ENCODE measurements at places on chromosomes 1 and 21.

DNA sequence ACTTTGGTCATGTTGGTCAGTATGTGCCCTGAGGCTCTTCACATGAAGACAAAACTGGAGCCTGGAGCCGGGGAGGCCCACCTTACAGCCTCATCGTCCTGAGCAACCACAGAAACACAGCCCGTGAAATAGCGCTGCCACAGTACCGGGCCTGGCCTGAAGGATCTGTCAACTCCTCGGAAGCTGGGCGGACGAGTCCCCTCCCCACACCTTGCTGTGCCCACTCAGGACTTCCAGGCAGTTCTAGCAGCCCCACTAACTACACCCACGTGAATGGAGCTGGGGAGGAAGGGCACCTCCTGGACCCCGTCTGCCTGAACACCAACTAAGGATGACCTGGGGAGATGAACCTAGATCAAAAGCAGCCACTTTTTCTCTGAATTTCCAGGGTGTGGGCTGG lies 24.7 kb downstream of the SDE2 start:
- no peak for DNase-seq

DNA sequence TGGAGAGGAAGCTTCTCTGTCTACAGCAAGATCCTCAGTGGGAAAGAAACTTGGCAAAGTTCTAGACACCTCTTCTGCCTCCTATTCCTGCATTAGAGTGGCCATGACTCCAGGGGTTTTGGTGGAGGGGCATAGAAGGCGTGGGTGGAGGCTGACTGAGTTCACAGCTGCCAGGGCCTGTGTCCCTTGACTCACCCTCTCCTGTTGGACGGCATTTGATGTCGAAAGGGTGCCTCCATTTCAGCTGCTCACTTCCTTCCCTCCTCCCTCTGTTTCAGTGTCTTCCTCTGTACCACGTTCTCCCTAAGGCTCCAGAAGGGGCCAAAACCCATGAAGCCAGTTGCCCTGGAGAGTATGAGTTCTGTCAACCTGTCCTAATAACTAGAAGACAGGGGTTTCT lies 632 bp downstream of the TMEM79 start:
- no peak for DNase-seq

- no peak for DNase-seq
Observed at GRCh38 chr1:92123868-92124267, 43.7 kb downstream of the BTBD8 start.

DNA sequence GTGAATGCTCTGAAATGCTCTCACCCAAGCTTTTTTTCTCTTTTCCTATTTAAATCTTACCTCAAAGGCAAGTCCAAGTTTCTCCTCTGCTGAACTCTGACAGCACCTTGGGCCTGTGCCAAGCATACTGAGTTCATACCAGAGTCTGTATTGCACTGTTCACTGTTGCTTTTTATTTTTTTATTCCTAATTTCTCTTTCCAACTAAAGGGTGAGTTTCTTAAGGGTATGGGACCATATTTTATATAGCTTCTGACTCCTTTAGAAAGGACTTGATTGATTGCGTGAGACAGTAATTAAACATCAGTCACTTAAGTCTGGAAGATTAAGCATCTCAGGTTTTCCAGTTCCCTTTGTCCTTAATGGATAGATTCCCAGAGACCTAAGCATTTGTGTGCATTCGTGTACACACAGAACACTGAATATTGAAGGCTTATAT lies 69.9 kb downstream of the CACHD1 start:
- peak; percentile 46 for DNase-seq

DNA sequence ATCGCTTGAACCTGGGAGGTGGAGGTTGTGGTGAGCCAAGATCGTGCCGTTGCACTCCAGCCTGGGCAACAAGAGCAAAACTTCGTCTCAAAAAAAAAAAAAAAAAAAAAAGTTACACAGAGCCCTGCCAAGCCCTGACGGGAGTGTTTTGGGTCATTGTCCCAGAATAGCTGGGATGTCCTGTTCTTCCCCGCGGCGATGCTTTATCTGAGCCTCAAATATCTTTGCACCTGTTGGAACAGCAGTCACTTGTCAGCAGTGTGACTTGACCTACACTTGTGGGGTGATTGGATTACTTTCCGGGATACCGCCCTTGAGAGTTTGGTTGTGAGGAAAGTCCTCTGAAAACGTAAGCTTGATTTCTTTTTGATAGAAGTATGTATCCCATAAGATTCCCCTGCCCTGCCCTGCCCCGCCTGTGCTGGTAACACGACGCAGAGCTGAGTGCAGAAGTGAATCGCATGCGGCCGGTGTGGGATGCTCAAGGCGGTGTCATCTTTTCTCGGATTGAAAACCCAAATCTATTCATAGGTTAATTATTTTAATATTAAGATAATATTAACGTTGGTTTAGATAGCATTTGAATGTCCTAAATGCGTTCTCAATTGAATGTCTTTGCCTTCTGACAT lies 50.9 kb downstream of the PCNT start:
- no peak for DNase-seq

GRCh38 chr1:63888984-63889383 lies 115.2 kb downstream of the ROR1 start:
- DNase-seq: no peak

- peak; percentile 35 for DNase-seq
Observed at GRCh38 chr1:115337633-115338456, at the start of gene NGF. NGF (minus strand) TSS chr1:115338249; CDS start chr1:115286795, 51,454 bp downstream.

DNA sequence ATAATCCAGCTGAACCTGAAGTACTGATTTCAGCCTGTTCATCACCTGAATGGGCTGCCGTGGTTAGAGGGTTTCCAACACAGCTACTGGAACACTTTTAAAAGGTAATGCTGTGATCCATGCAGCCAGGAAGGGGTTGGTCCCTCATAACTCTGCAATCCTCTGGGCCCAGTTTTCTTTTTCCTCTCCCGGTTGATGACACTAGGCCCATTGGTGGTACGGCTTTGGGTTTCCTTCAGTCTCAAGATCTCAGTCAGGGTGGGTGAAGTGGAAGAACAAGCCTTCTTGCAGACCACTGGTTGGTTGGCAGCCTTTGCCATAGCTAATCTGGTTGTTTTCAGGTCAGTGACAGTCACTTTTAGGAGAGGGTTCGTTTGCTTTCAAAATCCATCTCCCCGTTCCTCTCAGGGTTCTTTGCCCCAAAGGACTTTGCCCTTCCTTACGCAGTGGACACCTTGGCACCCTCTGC lies 502 bp upstream of the SLC35A3 start:
- DNase-seq: no peak

GRCh38 chr1:227541129-227541528 lies 22.2 kb upstream of the ZNF678 start:
- DNase-seq: no peak

- DNase-seq: no peak
Observed at GRCh38 chr1:7459914-7460313, 311.2 kb upstream of the VAMP3 start.

DNA sequence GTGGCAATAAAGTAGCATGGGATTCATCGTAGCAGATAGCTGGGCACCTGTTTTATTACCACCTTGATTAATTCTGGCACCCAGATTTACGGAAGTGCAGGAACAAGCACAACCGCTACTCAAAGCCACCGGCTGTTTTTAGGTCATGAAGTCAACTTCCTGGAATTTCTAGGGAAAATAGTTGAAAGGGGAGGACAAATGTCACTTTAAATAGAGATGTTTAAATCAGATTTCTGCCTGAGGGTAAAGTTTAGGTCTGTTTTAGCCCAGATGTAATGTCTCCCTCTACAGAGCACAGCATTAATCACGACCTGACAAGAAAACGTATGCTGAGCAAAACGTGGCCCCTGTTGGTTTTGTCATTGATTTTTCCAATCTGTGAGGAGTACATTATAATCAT lies 8.0 kb downstream of the ADGRL2 start:
- DNase-seq: peak; percentile 48

DNA sequence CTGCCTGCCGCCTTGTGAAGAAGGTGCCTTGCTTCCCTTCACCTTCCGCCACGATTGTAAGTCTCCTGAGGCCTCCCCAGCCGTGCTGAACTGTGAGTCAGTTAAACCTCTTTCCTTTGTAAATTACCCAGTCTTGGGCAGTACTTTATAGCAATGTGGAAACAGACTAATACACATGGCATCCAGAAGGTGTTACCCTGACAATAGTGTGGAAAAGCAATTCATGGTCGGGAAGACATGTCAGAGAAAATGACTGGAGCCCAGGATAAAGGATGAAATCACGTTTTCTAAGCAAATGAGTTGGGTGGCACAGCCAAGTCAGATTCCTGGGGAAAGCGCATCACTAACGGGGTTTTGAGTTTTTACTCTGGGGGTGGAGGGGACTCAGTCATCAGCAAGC lies 76.4 kb downstream of the HLCS start:
- DNase-seq: no peak

DNA sequence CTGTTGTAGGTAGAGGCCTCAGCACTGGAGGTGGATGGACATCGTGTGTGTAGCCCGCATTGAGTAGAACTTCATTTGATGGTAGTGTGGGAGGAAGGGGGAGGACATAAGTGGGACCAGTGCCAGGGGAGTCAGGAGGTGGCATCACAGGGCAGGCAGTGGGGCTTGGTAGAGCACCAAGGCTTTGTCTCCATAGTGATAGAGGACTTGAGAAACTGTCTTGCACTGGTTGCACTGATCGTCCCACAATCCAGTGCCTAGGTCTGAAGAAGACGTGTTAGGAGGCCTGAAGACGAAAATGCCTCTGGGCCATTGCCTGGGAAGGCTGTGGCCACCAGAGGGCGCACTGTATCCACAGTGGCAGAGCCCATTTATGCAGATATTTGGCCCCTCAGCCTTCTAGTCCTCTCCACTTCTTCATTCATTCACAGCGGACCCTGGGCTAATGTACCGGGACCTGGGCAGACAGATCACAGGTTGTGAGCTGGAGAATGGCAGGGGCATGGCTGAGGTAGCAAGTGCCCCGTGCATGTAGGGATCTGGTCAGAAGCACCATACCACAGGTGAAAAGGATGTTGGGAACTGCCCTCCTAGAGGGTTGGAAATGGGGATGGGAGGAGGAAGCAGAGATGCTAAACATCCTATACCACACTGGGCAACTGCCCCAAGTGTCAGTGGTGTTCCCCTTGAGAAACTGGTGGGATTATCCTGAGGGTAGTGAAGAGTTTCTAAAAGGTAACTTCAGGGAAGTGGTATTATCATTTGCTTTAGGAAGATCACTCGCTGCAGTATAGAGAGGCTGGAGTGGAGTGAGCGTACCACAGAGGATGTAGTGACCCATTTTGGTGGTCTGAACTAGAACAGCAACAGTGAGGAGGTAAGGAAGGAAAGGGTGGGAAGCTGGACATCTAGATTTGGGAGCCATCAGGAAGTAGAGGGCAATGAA lies 95.3 kb downstream of the PIK3R3 start:
- DNase-seq: peak; percentile 73

- DNase-seq: no peak
Observed at GRCh38 chr1:213821175-213821942, 166.4 kb upstream of the PROX1 start.

- no peak for DNase-seq
Observed at GRCh38 chr21:40844935-40845334, 2.0 kb downstream of the DSCAM start.

DNA sequence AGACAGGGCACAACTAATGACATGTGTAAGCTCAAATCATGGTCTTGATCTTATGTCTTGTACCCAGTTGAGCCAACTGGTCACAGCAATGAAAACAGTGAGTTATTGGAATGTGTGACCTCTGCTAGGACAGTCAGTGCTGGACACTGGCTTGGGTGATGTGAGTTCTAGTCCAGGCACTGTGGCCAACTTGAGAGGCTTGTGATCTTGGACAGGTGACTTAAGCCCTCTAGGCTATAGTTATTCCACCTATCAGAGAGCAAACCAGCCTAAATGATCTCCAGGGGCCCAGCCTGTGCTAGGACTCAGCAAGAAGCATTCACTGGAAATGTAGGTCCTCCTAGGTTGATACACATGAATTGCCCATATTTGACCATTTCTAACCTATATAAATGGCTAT lies 1.1 kb downstream of the KCNE2 start:
- DNase-seq: no peak

- DNase-seq: no peak
Observed at GRCh38 chr1:91769742-91770141, 116.2 kb downstream of the TGFBR3 start.

- peak; percentile 70 for DNase-seq
Observed at GRCh38 chr1:202154766-202155477, 5.5 kb downstream of the PTPN7 start.

GRCh38 chr1:115890580-115890979 lies 49.7 kb upstream of the NHLH2 start:
- no peak for DNase-seq

- no peak for DNase-seq
Observed at GRCh38 chr1:109509176-109510134, at the start of gene AMIGO1. AMIGO1 (minus strand) TSS chr1:109509727; CDS start chr1:109508912, 815 bp downstream.

DNA sequence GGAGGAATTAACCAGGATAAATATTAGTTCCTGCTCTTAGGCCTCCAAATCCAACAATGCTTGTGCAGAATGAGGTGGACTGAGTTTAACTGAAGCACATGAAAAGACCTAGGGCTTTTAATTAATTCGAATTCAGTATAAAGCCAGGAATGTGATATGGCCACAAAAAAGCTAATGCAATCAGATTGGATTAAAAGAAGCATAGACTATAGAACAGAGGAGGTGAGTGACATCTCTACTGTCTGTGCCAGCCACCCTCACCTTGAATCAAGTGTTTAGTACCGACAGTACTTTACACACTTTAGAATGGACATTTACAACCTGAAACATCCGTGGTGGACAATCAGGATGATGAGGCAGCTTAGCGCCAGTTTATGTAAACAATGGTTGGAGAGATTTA lies 62.1 kb downstream of the CNIH3 start:
- DNase-seq: no peak

GRCh38 chr1:68142461-68142860 lies 89.9 kb downstream of the WLS start:
- DNase-seq: no peak

GRCh38 chr1:166905900-166906299 lies 29.8 kb upstream of the TADA1 start:
- DNase-seq: no peak

DNA sequence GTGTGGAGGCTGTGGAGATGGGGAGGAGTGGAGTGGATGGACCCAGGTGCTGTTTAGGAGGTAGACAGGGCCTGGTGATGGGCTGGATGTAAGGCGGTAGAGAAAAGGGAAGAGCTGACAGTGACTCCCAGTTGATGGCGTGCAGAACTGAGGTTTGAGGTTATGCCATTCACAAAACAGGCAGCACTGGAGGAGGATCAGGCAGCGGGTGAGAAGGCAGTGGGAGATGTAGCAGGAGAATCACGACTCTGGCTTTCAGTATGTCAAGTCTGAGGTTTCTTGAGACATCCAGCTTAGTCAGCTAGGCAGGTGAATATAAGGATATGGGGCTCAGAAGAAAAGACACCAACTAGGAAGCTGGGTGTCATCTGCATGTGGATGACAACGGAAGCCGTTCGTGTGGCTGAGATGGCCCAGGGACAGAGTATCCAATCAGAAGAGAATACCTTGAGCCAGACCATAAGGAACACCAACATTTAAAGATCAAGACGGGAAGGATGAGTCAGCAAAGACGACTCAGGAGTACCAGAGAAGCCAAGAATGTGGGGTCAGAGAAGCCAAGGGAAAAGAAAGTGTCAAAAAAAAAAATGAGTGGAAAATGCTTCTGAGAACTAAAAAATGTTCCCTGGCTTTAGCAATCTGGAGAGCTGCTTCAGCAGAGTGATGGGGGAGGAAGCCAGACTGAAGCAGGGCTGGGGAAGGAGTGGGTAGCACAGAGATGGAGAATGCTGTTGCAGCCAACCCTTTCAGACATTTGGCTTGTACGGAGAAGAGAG lies 15.2 kb downstream of the LRRN2 start:
- peak; percentile 11 for DNase-seq

- no peak for DNase-seq
Observed at GRCh38 chr1:93347334-93347899, 1.7 kb downstream of the DR1 start.

GRCh38 chr1:171160211-171160610 lies 24.9 kb upstream of the FMO2 start:
- DNase-seq: no peak

All from fibroblast of gingiva (primary cell).